Activated CD4-positive, alpha-beta T cell treated with anti-CD3 and anti-CD28 coated beads, Interleukin-2, amount 50 U/mL, for 24 hours (primary cell): ENCODE measurements at places on chromosomes 2 and 18.

- DNase-seq: no peak
These were observed 288.1 kb upstream of the UBE2E3 start for GRCh38 chr2:180692322-180692721.

GRCh38 chr2:54672590-54673456 is 50.6 kb upstream of the EML6 start:
- DNase-seq: no peak

GRCh38 chr2:67724261-67724660 is 327.1 kb downstream of the ETAA1 start:
- DNase-seq: no peak

DNA sequence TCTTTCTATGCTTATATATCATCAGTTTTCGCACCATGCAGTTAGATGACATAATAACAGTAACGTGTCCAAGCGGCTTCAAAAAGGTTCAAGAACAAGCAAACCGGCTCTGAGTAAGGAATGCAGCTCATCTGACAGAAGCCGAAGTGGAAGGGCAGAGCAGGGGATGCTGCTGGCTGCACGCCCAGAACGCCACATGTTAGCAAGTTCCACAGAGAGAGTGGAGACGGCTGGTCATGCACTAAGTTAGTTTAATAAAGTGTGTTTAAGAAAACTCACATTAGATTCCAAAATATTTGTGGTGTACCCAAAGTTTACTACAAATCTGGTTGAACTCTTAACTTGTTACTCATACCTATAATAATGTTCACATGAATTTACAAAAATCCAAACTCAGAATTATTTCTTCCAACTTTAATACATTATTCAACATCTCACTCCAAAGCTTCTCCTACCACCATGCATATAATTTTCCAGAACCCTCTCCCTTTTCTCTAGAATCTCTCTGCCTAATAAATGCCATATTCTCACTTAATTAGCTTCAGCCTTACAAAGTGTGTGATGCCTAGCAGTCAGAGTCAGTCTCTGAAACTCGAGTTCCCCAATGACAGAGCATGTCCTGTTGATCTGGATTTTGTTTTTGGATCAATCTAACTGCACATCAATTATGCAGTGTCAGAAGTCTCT is 170.0 kb downstream of the DNAH7 start:
- DNase-seq: no peak
